Effector memory CD8-positive, alpha-beta T cell (primary cell): ENCODE measurements at places on chromosomes 3 and 15.

DNA sequence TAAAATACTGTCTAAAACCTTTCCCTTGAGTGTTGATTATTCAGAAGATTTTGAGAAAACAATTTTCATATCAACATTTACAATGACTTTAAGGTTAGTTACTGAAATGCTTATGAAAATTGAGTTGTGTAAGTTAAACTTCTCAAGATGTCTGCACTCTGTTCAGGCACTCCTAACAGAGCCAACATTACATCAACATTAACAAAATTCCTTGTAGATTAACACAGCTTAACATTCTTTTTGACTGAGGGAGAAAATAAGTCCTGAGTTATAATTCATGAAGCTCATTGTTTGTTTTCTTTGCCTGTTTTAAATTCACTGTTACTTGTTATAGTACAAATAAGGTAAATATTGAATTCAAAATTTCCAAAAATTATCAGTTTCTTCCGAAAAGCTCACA is 9.0 kb downstream of the ACKR4 start:
- no peak overlapping the region for H3K27ac ChIP-seq
- H3K4me3 ChIP-seq, result no peak overlapping the region
- no peaks in the 10 kb centered on the region for H3K27me3 ChIP-seq
- DNase-seq, result no peak

GRCh38 chr3:186299327-186299726 is 62.7 kb downstream of the DGKG start:
- no peaks in the 10 kb centered on the region for H3K27me3 ChIP-seq
- no peaks in the 10 kb centered on the region for H3K36me3 ChIP-seq
- no peaks in the 10 kb centered on the region for H3K4me1 ChIP-seq
- no peak overlapping the region for H3K4me3 ChIP-seq
- H3K27ac ChIP-seq, result no peak overlapping the region
- no peak for DNase-seq

- H3K36me3 ChIP-seq, result peaks cover 3% of the 10 kb centered on the region
- H3K27ac ChIP-seq, result no peak overlapping the region
- no peak overlapping the region for H3K4me3 ChIP-seq
These were observed 10.5 kb upstream of the CRABP1 start for GRCh38 chr15:78329625-78330024.

GRCh38 chr3:47385007-47385406 is 4.2 kb downstream of the PTPN23 start:
- no peak overlapping the region for H3K27ac ChIP-seq
- peaks cover 33% of the 10 kb centered on the region for H3K36me3 ChIP-seq
- peaks cover 49% of the 10 kb centered on the region for H3K4me1 ChIP-seq

DNA sequence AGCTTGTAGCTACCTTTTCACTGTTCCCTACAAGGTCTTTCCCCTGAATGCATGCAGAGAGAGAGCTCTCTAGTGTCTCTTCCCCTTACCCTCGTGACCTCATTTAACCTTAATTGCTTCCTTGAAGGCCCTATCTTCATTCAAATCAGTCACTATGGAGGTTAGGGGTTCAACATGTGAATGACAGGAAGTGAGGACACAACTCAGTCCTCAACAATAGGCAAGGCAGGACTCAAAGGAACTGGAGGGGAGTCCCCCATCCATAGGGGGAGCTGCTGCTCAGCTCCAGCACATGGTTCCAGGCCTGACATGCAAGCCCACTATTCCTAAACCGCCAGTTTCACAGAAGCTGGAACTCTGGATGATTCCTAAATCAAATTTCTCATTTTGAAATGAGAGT is 33.8 kb upstream of the GYG1 start:
- H3K4me1 ChIP-seq, result no peaks in the 10 kb centered on the region

GRCh38 chr3:94494992-94495391 is 432.1 kb downstream of the NSUN3 start:
- no peak overlapping the region for H3K27ac ChIP-seq
- no peaks in the 10 kb centered on the region for H3K27me3 ChIP-seq
- DNase-seq, result no peak
- no peak overlapping the region for H3K4me3 ChIP-seq
- no peaks in the 10 kb centered on the region for H3K36me3 ChIP-seq

- peak overlapping the region; percentile 84 for H3K4me3 ChIP-seq
- no peaks in the 10 kb centered on the region for H3K27me3 ChIP-seq
- peaks cover 47% of the 10 kb centered on the region for H3K4me1 ChIP-seq
- DNase-seq, result no peak
- peak overlapping the region; percentile 1 for H3K27ac ChIP-seq
These were observed 1.5 kb downstream of the CHSY1 start for GRCh38 chr15:101250341-101250831.
